H1 (cell line): ENCODE measurements at places on chromosomes 12 and 14. TPM values are rescaled to one million over a fixed set of nuclear protein-coding genes. Genes with fewer than 3 reads are reported as not detected.

GRCh38 chr12:11969437-11970154 lies 101.1 kb upstream of the BCL2L14 start:
- H3K4me1 ChIP-seq = peaks cover 5% of the 10 kb centered on the region
- H3K4me3 ChIP-seq = no peak overlapping the region
- DNase-seq = no peak
- no peaks in the 10 kb centered on the region for H3K36me3 ChIP-seq
- H3K27me3 ChIP-seq = no peaks in the 10 kb centered on the region

GRIN2B gene
- 2.3 and 3.2 TPM in 2 replicates for total RNA-seq

DNA sequence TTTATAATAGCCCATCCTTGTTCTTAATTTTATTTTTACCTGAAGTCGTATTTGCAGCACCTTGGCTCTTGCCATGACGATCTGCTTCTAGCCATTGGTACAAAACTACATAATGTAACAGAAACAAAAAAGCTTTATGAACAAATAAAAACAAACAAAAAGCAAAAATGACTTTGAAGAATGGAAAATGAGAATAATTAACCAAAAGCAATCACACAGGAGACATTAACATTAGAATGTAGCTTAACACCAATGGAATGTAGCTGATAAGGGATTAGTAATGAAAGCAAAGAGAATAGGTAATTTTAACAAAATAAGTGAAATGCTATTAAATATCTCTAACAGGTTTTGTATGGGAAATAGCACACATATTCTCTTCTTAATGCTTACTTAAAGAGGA lies 91.4 kb downstream of the DENND5B start:
- no peak overlapping the region for H3K27ac ChIP-seq
- H3K27me3 ChIP-seq = no peaks in the 10 kb centered on the region
- peaks cover under 1% of the 10 kb centered on the region for H3K4me1 ChIP-seq
- peaks cover under 1% of the 10 kb centered on the region; the same call in 1 of the 2 replicates for H3K36me3 ChIP-seq

- no peaks in the 10 kb centered on the region for H3K27me3 ChIP-seq
- no peak overlapping the region for H3K27ac ChIP-seq
- H3K36me3 ChIP-seq = peaks cover 4% of the 10 kb centered on the region; the same call in 1 of the 2 replicates
- H3K4me3 ChIP-seq = no peak overlapping the region
- no peaks in the 10 kb centered on the region for H3K4me1 ChIP-seq
Observed at GRCh38 chr12:46082490-46083200, 92.3 kb upstream of the SCAF11 start.

- peaks cover 17% of the 10 kb centered on the region for H3K4me1 ChIP-seq
- no peaks in the 10 kb centered on the region for H3K36me3 ChIP-seq
- no peaks in the 10 kb centered on the region for H3K27me3 ChIP-seq
- DNase-seq = no peak
Observed at GRCh38 chr14:69657950-69658355, 46.6 kb downstream of the SUSD6 start.

GRCh38 chr12:93154753-93155480 lies 222.8 kb upstream of the NUDT4 start:
- H3K4me1 ChIP-seq = no peaks in the 10 kb centered on the region
- no peak overlapping the region for H3K4me3 ChIP-seq
- no peaks in the 10 kb centered on the region for H3K27me3 ChIP-seq
- H3K27ac ChIP-seq = no peak overlapping the region
- no peak for DNase-seq

DNA sequence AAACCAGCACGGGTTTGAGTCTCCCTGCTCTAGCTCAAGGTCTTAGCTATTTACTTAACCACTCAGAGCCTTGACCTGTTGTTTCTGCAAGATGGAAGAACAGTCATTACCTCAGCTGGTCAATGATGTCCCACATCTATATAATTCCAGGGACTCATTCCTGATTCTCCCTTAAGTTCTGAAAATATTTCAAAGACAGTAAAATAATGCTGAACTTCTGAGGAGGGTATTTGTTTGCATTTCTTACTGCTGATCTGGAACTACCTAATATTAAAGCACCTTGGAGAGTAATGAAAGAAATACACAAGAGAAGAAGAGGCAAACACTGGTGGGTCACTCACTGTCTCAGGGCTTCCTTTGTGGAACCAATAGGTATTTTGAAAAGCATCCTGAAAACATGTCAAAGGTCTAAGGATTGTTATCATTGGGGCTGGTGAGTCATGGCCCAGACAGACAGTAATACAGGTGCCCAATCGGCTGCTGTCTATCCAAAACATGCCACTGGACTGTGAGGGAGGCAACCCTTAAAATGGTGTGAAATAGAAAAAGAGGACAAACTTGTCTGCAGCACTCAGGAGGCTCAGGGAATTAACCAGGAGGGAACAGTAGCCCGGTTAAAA lies 88.7 kb upstream of the EGLN3 start:
- no peaks in the 10 kb centered on the region for H3K36me3 ChIP-seq
- no peak overlapping the region for H3K4me3 ChIP-seq
- H3K27me3 ChIP-seq = no peaks in the 10 kb centered on the region
- DNase-seq = no peak
- H3K4me1 ChIP-seq = peaks cover 2% of the 10 kb centered on the region; the same call in 1 of the 2 replicates

DNA sequence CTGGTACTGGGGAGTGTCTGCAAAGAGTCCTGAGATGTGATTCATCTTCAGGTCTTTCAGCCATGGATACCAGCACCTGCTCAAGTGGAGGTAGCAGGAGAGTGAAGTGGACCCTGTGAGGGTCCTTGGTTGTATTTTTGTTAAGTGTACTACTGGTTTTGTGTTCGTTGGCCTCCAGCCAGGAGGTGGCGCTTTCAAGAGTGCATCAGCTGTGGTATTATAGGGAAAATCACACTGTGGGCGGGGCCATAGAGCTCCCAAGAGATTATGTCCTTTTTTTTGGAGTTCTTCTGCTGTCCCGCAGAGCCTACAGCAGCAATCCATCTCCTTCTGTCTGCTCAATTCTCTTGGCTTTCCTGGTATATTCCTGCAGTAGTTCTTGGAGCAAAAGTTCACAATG lies 66.8 kb downstream of the SPATA7 start:
- no peak overlapping the region for H3K4me3 ChIP-seq
- DNase-seq = peak; percentile 52
- no peaks in the 10 kb centered on the region for H3K27me3 ChIP-seq
- no peaks in the 10 kb centered on the region for H3K36me3 ChIP-seq

SCNN1A gene
- 85.5 and 89.0 TPM in 2 replicates for total RNA-seq

GRCh38 chr12:48991247-48992050 lies 7.7 kb downstream of the DDN start:
- DNase-seq = no peak
- no peaks in the 10 kb centered on the region for H3K36me3 ChIP-seq
- peaks cover 51% of the 10 kb centered on the region for H3K27me3 ChIP-seq
- no peak overlapping the region for H3K4me3 ChIP-seq
- H3K4me1 ChIP-seq = peaks cover 3% of the 10 kb centered on the region
